Sigmoid colon (tissue), 7 donors: ENCODE measurements at places on chromosomes 12 and 14. TPM values are rescaled to one million over a fixed set of nuclear protein-coding genes. Genes with fewer than 3 reads are reported as not detected.
A peak's percentile ranks its signal among the peaks of the same experiment; 100 is the strongest.

GRCh38 chr12:82176026-82176425 lies 182.2 kb downstream of the CCDC59 start:
- DNase-seq = no peak

DNA sequence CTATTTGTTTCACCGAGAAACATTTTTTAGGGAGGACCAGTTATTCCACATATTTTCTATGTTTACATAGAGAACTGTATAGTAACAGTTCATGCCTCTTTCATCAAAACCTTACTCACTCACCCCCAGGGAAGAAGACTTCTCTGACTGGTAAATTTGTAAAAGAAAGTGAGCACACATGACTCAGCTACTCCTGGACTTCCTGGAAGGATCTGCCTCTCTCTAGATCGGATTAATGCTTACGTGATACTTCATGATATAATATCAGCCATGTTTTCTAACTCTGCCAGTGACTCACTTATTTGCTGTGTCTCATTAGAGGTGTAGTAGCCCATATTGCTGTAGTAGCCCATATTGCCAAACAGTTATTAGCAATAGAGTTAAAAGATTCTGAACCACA lies 494.3 kb upstream of the ATXN7L3B start:
- no peak for DNase-seq

GRCh38 chr14:83556746-83557453 lies 1973.0 kb upstream of the FLRT2 start:
- DNase-seq = no peak

DNA sequence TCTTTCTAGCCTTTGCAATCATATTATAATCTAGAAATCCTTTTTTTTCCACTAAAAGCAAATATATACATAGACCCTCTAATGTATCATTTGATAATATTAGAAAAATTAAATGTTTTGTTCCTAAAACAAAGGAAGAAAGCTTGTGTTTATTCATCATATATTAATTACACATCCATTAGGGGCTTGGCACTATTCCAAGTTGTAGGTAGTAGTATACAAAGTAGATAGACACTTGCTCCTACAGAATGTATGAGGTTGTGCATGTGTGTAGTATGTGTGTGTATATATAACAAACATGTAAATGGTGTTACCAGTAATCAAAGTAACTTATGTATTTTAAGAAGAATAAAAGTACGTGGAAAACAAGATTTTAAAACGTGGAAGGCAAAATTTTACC lies 15.0 kb upstream of the KCNMB4 start:
- DNase-seq = no peak

GRCh38 chr12:47903927-47904712 lies 674 bp downstream of the VDR start:
- peak; percentile 79 for DNase-seq

DNA sequence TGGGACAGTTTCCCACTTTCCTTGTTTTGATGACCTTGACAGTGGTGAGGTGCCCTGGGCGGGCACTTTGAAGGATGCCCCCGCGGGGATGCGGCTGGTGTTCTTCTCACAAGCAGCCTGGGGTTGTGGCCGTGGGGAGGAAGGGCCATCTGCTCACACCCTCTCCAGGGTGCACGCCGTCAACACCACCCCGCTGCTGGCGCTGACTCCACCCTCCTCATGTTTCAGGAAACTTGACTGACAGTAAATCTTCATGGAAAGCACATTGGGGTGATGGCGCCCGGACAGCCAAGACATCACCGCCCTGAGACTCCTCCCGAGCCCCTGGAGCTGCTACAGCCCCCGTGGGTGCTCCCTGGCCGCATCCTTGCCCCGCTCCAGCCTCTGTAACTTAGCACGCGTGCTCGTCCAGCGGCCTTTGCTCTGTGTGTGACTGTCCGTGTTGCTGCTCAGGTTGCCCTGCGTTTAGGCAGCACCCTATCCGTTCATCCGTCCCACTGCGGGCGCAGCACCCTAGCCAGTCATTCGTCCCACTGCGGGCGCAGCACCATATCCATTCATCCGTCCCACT lies 150.2 kb upstream of the C14orf180 start:
- DNase-seq = no peak

DNA sequence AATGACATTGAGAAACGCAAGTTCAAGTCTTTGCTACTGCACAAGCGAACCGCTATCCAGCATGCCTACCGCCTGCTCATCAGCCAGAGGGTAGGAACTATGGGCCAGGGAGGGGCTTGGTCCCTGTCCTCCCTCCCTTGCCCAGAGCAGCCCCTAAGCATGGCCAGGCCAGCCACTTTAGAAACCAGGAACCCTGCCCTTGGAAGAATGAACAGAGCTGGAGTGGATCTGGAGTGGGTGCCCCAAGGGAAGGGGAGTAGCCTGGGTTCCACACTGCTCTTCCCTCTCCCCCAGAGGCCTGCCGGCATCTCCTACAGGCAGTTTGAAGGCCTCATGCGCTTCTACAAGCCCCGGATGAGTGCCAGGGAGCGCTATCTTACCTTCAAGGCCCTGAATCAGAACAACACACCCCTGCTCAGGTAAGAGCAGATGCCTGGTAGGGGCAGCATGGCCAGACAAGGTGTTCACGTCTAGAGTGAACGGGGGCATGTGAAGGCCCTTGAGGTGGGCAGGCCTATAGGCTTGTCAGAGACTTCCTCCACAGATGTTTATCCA lies 55.8 kb downstream of the TPCN1 start:
- peak; percentile 27 for DNase-seq

- DNase-seq = no peak
Measured at GRCh38 chr12:116735951-116736599, 1.8 kb downstream of the SPRING1 start.

The TAS2R30 gene
- 8.9 TPM for total RNA-seq

The KCNMB4 gene
- total RNA-seq = 6.4 TPM

The ZNF410 gene
- total RNA-seq = 45.1 TPM

The ALDH1L2 gene
- total RNA-seq = 3.1 TPM

The AVPR1A gene
- 4.2 TPM for total RNA-seq

The LHX5 gene
- total RNA-seq = not detected
